GF-D8 (cell line): ENCODE measurements at places on chromosomes 2 and 18.

- DNase-seq, result no peak
These were observed 109.7 kb downstream of the CTNNA2 start for GRCh38 chr2:79622508-79622907.

GRCh38 chr2:145759228-145759915, 1239.5 kb upstream of the ZEB2 start:
- DNase-seq, result no peak

DNA sequence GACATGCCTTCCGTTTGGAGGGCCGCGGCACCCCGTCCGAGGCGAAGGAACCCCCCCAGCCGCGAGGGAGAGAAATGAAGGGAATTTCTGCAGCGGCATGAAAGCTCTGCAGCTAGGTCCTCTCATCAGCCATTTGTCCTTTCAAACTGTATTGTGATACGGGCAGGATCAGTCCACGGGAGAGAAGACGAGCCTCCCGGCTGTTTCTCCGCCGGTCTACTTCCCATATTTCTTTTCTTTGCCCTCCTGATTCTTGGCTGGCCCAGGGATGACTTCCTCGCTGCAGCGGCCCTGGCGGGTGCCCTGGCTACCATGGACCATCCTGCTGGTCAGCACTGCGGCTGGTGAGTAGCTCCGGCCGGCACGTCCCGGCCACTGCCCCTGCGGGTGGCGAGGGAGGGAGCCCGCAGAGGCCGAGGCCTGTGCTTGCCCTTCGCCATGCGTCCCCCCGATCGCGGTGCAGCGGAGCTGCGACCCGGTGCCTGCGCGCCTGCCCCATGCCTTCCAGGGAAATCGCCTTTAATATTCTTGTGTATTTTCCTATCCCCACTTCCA, 1.2 kb downstream of the BMPR2 start:
- peak; percentile 20 for DNase-seq

GRCh38 chr2:240960309-240960970, 38.0 kb upstream of the SNED1 start:
- peak; percentile 28 for DNase-seq

- DNase-seq, result no peak
These were observed 47.8 kb upstream of the RHOB start for GRCh38 chr2:20398956-20399567.

DNA sequence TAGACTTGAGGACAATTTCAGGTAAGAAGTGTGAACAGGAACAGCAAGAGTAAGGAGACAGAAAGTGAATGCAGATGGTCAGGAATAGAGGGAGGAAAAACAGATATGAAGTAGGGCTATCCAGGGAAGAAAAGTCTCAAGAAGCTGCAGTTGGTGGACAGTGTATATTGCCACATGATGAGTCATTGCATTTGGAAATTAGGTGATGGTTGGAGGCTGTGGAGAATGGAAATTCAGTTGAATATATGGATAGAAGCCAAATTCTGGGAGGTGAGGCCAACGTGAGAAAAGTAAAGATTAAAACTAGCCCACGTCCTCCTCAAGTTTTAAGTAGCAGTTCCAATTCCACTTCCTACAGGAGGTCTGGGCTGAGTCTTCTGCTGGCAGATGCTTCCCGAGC, 158.4 kb downstream of the UBE2E3 start:
- no peak for DNase-seq

- no peak for DNase-seq
These were observed 602 bp upstream of the ADAM17 start for GRCh38 chr2:9556121-9556743.

- no peak for DNase-seq
These were observed 253.2 kb downstream of the TTC32 start for GRCh38 chr2:19648583-19648982.

DNA sequence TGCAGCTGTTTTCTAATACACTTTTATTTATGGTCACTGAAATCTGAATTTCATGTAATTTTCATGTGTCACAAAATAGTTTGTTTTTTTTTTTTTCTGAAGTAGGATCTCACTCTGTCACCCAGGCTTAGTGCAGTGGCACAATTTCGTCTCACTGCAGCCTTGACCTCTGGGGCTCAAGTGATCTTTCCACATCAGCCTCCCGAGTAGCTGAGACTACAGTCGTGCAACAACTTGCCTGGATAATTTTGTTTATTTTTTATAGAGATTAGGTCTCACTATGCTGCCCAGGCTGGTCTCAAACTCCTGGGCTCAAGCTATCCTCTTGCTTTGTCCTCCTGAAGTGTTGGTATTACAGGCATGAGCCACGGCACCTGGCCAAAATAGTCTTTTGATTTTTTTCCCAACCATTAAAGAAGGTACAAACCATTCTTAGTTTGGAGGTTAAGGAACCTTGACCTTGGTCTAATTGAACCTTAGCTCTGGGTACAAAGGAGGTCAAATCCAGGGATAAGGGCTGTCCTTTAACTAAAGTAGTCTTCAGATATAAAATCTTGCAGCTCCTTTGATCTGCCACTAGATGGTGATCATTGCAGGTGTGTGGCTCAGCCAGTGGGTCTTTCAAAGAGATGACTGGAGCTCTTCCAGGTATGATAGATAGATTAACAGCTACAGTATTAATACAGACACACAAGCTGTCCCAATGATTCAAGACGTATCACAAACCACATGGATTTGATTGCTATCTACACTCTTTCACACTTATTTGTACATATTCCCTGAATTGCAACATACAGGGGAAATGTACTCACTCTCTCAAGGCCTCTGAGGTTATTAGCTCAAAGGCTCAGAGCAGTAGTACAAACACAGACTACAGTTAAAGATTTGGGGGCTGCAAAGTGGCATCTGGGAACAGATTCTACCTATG, 4.7 kb upstream of the KRCC1 start:
- peak; percentile 13 for DNase-seq

DNA sequence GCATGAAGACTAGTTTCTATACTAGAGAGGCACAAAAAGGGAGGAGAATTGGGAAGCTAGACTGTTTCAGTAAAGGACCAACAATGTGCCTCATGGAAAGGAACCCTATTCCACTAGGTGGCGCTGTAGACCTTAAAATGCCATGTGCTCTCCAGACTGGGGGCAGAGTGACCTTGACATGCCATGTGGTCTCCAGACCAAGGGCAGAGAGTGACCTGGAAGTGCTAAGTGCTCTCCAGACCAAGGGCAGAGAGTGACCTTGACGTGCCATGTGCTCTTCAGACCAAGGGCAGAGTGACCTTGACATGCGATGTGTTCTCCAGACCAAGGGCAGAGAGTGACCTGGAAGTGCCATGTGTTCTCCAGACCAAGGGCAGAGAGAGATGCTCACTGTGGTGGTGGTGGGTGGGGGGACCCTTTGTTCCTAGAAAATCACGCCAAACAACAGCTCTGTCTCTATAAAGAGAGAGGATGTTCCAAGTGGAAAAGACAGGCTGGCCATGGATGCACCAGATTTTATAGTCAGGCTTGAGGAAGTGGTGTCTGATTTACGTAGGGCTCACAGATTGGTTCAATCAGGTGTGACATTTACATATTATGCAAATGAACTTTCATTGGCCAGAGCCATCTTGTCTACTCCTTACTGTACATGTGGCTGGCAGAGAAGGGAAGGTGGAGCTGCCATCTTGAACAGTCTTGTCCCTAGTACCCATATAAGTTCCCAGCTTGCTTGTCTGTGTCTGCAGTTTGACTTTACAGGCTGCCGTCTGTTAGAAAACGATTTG, 344.0 kb upstream of the DDX18 start:
- peak; percentile 2 for DNase-seq

DNA sequence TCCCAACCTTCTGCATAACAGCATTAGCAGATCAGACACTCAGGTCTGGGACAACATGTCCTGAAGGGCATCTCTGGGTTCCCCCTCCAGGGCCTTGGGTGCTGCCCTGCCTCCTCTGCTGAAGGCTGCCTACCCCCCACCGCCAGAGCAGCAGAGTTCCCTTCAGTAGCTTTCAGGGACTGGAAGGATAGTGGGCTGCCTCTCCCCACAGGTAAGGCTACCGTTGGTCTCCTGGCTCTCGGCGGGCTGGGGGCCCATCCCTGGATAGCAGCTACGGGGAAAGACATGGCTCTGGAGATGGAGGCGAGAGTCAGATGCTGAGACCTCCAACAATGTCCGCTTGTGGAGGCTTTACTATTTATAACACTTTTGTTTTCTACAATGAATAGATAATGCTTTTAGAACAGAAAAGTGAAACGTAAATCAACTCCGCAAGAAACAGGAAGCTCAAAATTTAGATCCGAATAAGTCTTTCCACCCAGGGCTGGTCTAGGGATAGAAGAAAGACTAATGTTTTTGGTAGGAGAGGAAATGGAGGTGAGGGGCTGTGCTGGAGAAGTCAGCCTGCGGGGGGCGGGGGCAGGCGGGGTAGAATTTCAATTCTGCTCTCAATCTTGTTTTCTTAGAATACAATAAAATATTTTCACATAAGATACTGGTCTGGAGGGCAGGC, 58.4 kb downstream of the ARL4C start:
- DNase-seq, result no peak

- no peak for DNase-seq
These were observed 85.0 kb downstream of the LIPG start for GRCh38 chr18:49646873-49647272.

GRCh38 chr2:11239666-11240462, 84.6 kb downstream of the SLC66A3 start:
- no peak for DNase-seq

GRCh38 chr2:146776596-146776995, 1068.2 kb upstream of the ACVR2A start:
- no peak for DNase-seq

- DNase-seq, result no peak
These were observed 50.0 kb upstream of the TMEM178A start for GRCh38 chr2:39615675-39616074.

- DNase-seq, result no peak
These were observed 1389.8 kb upstream of the TMEFF2 start for GRCh38 chr2:193584522-193584938.

GRCh38 chr2:221318376-221319130, 253.6 kb downstream of the EPHA4 start:
- DNase-seq, result no peak

- DNase-seq, result no peak
These were observed 147.8 kb upstream of the MAP3K20 start for GRCh38 chr2:172927641-172928357.

DNA sequence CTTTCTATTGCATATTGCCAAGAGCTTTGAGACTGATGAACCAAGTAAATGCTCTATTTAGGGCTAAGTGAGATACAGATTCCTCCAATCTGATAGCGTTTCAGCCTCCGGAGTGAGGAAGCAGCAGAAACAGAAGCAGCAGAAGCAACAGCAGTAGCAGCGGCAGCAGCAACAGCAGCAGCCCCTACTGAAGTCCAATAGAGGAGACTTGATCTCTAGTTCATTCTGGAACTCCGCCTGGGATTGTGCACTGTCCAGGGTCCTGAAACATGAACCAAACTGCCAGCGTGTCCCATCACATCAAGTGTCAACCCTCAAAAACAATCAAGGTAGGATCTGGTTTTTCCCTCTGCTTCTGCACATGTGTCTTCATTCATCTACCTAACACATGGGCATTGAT, at the start of gene DPP10:
Gene DPP10, plus strand, starts transcription at position 132 of the 400 bp plus-strand sequence.
- DNase-seq, result no peak

DNA sequence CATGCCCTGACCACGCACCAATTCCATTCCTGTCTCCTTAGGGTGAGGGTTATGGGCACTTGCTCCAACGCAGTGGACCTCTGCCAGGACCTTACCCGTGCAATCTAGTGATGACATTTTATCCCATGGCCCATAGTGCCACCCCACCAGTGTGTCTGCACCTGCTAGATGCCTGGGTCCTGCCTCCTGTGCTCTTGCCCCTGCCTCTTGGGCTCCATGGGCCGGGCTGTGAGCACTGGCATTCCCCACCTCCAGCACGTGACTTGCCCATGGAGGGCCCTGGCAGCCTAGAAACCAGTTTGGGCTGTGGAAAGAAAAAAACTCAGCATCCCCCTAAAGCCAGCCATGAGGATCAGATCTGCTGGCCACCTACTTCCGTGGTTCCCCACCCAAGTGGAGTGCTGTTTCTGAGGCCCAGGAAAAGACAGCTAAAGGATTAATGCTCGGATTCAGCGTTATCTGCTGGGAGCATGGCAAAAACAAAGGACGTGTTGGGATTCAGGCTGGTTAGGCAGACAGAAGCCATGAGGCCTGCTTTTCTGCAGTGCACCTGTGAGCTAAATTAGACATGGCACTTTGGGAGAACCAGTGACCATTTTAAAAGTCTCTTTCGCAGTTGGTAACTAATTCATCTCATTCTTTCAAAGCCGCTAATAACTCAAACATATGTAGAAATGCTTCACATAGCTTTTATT, 129.2 kb downstream of the ALPK2 start:
- no peak for DNase-seq

DNA sequence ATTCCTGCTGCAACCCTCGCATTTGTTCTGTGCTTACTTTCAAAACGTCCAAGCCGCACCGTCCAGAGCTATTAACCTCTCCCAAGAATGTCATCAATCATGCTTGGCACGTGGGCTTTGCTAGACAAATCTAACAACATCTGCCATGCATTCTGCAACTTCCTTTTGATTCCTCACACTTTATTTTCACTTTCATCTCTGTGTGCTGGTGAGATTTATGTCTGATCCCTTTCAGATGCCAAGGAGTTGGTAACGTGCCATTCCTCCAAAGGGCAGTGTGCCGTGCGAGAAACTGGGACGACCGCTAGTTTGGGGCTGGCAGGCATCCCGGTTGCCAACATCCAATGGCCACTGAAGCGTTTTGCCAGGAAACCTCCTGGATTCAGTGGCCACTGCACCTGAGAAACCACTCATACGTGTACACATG, 230.0 kb upstream of the PARD3B start:
- no peak for DNase-seq

DNA sequence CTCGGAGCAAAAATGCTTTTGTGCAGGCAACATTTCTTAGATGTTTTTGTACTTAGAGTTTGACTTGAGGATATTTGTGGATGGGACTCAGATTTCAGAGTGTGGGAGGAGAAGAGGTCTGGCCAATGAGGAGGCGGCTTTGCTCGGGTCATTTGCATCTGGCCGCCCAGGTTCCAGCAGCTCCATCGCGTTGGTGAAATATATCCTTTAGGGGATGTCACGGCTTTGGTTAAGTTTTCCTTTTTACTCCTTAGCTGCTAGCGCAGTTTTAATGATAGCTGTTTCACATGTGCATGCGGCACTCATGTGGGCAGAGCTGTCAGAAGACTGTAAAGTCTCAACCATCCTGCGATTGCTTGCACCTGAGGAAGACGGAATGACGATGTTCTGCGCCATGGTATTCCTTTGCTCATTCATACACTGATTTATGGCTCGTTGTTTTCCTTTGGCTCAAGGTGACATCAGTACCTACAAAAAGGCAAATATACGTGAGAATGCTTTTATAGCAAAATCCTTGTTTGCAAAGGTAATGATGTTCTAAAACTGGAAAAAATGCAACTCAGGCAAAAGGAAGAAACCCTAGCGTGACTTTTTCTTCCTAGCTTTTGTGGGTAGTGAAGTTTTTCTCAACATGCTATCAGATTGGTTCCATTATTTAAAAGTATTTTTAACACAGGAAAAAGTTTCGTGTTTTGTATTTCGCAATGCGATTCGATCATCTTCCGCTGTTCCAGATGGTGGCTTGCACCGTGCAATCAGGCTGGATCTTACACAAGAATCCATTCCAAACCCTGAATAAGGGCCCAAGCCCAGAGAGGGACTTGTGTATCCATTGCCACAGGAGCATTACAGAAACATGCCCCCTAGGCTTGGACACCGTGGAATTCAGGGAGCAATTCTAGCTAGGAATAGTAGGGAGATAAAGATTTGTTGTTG, 70.5 kb upstream of the ZNF516 start:
- peak; percentile 56 for DNase-seq

GRCh38 chr2:174342686-174343342, 8.1 kb downstream of the SP9 start:
- no peak for DNase-seq

GRCh38 chr2:17752246-17752645, 1.4 kb downstream of the SMC6 start:
- no peak for DNase-seq
